ENCODE measurements at places on chromosomes 16 and 17. TPM values are rescaled to one million over a fixed set of nuclear protein-coding genes. Genes with fewer than 3 reads are reported as not detected.

- DNase-seq: no peak
These were observed 15.6 kb upstream of the TEX2 start for GRCh38 chr17:64278614-64279013.

DNA sequence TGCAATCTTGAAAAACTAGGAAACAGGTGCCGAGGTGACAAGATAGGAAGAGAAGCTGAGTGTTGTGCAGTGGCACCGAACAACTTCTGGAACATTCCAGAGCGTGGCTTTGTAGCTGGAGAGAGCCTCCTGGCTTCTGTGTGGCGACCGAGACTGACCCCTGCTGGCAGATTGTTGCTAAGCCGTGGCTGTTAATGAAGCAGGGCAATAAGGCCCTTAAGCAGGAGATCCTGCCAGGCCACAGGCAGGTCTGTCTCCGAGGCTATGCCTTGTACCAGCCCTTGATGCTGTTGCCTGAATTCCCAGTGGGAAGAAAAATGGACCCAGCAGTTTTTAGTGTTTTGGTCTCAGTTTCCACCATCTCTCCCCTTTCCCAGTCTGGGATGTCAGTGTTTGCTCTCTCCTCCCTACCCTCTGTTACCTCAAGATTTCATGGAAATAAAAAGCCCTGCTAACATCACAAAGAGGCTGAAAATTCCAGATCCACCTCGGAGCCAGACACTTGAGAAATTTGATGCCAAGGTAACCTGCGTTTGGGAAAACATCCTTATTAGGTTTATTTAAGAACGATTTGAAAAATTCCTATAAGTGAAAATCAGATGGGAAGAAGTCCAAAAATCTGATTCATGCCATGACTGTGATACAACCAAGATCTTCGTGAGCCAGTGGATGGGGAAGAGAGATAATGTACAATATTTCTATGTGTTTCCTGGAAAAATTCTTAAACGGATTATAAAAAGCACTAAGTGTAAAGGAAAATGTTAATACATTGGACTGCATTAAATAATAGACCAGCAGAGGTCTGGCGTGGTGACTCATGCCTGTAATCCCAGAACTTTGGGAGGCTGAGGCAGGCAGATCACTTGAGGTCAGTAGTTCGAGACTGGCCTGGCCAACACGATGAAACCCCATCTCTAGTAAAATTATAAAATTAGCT, 265.1 kb downstream of the PRKCA start:
- no peak for DNase-seq

GRCh38 chr17:9386401-9386800, 189.2 kb downstream of the STX8 start:
- no peak for DNase-seq

DNA sequence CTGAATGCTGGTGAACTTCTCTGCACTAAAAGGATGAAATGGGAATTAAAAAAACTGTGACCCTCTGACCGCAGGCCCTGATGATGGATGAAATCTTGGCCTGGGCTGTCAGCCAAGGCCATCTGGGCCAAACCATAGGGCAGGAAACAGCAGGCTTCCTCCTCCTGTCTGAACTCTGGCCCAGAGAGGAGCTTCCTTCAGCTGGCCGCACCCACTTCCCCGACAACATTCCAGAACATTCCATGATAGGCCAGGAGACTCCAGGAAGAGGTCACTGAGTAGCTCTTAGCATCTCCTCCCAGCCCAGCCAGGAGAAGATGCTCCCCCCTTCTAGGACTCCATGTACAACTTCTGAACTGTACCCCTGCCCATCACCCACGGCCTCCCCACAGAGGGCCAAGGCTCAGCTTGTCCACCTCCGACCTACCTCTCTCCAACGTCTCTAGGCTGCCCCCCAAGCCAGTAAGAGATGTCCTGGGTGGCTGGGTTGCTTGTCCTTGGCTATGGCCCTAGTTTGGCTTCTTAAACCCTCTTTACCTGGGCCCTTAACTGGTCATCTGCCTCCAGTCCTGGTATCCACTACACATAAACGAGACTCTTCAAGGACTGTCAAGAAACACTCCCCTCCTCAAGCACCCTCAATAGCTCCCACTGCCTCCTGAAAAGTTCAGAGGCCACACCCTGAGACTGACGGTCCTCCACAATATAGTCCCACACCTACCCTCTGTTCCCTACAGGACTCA, 1.7 kb downstream of the RPH3AL start:
- DNase-seq: no peak

- DNase-seq: no peak
These were observed 51.5 kb downstream of the LDHD start for GRCh38 chr16:75065149-75065505.

GRCh38 chr17:60527701-60528100, 1.7 kb upstream of the APPBP2 start:
- no peak for DNase-seq

DNA sequence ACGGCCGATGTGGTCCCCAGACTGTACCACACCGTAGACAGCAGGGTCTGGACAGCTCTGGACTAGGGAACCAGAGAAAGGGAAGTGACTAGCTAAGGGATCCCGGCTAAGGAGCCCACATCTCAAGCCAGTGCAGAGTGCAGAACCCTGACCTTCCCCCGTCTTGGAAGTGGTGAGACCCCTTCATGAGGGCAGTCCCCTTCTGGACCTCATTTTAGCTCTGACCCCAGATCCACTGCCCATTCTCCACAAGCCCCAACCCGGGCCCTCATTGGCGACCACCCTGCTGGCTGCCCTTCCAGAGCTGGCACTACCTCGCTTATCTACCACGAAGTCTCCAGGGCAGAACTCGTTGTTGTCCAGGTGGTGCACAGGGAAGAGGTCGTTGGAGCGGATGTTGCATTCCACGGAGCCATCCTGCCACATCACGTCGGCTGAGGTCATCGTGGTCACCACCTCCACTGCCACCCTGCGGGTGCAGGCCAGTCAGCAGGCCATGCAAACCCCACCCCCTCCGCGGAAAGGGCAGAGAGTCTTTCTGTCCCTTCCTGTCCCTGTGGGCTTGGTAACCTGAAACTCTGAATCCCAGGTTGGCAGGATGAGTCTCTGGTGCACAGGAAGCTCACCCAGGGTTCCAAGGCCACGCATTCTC, 14.2 kb downstream of the SPHK1 start:
- DNase-seq: no peak

DNA sequence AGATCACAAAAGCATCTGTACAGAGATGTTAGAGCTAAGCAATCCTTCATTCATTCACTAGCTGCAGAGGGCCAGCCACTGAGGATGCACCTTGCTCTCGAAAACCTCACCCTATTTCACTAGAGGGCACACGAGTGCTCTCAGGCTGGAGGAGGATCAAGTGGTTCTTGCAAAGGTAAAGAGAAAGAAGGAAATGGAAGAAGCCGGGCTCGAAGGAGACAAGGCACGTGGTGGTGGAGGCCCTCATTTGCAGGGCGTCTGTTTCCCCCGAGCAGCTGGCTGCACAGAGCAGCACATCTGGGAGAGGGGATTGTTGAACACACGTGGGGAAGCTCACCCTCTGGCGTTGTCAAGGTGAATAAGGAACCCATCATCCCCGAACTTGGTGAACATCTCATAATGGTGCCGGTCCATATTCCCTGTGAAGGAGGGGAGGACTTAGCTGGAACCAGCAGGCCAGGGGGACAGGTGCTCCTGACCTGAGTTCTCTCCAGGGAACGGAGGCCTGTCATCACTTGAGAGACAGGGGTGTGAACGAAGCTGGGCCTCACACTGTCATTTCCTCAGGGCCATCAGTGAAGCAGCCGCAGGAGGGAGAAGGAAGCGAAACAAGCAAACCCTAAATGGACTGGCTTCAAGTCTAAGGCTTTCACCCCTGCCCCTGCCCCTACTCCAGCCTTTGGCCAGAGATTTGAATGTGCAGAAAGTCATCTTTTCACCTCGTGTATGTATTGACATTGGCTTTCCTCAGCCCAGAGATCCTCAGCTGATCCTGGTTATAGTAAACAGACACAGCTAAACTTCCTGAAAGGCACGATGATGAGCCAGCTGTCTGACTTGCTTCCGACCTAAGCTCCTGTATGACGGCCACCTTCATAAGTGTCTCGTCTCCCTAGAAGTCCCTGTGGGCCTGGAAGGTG, 27.6 kb downstream of the PRKAR1A start:
- no peak for DNase-seq

DNA sequence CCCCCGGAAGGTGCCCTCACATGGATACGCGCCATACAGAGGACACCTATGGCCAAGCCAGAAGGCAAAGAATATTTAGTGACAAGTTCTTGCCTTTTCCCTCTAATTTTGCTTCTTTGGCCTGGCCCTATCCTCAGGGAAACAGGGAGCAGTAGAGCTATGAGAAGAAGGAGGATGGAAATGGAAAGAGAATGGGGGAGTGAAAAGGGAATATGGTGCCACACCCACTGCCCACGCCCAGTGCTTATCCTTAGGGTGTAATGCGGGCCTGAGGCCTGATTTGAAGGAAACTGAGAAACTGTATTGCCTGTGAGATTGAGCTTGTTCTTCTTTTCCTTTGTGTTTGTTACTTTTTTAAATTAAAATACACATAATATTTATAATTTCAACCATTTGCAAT, 255.1 kb downstream of the HS3ST3A1 start:
- no peak for DNase-seq

GRCh38 chr16:78184238-78185183, 85.1 kb downstream of the WWOX start:
- no peak for DNase-seq

- DNase-seq: no peak
These were observed 22.5 kb upstream of the SPNS3 start for GRCh38 chr17:4411201-4411600.

DNA sequence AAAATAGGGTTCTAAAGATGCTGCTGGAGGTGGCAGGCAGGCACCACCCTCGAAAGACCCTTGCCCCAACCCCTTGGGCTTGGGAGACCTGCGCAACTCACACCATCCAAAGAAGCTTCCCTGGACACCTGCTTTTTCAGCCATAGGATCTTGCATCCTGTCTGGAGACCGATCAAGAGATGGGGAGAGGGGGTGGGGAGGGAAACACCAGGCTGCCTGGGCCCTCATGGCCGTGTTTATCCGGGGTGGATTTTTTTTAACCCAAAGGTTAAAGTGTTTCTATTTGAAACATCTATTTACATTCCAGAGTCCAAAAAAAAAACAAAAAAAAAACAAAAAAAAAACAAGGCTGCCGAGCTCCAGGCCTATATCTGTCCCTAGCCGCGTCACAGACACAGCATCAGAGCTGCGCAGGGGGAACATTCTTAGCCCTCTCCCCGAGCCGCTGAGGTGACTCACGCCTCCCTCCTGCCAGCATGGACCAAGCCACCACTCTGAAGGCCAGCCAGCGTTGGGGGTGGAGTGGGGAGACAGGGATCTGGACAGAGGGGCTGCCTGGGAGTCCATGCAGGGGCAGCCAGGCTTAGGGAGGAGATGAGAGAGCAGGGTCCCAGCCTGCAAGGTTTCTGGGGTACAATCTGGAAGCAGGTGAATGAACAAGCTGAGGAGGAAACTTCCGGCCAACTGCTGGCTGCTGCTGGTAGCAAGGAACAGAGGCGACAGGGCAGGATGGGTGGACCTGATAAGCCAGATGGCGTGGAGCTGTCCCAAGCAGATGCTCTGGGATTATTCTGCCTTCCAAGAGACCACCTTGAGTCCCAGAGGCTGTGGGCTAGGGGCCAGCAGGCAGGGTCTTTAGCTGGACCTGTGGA, 14.8 kb downstream of the HDAC5 start:
- DNase-seq: peak; percentile 85

DNA sequence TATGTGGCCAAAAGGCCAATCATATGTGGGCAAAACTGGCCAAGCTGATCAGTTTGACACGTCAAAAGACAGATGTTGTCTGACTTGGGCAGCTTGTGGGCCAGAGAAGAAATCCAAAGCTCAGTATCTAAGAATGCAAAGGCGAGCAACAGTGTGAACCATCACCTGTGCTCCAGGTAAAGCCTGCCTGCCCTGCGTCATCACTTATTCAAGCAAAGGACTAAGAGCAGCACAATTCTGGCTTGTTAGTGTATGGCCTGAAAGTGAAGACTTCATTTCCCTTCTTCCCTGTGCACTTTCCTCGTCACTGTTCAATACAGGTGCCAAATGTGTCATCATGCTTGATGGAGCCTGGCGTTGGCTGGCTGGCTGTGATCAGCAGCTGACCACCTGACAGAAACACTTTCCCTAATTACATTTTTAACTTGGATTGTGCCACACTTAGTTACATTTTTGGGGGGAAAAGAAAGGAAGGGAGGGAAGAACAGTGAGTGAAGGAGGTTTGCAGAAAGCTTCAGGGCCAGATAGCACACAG, 4.7 kb downstream of the FAM20A start:
- no peak for DNase-seq

GRCh38 chr17:48237456-48237855, 129.9 kb downstream of the SNX11 start:
- DNase-seq: no peak

- DNase-seq: no peak
These were observed 15.2 kb downstream of the LGALS9 start for GRCh38 chr17:27646232-27646631.

DNA sequence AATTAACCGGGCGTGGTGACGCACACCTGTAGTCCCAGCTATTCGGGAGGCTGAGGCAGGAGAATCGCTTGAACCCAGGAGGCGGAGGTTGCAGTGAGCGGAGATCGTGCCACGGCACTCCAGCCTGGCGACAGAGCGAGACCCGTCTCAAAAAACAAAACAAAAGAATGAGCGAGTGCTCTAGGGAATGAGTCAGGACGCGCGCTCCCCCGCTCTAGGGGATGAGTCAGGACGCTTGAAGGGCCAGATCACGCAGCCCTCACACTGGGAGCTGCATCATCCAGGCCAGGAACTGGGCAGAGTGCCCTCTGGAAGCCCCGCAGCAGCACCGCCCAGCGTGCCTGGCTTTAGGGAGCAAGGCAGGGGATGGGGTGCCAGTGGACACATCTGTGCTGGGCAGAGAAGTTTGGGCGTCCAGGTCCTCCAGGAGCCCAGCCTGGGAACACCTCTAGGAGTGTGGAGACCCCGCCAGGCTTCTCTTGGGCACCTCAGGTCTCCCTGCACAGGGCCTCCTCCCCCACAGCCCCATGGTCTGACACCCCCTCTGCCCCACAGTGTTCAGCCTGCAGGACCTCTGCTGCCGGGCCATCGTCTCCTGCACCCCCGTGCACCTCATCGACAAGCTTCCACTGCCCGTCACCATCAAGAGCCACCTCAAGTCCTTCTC, 3.9 kb upstream of the WFIKKN1 start:
- DNase-seq: peak; percentile 84

- DNase-seq: no peak
These were observed 12.1 kb downstream of the THRA start for GRCh38 chr17:40074871-40075200.

Gene CEP295NL
- 2.4 TPM for total RNA-seq

Gene RGS9
- 3.9 TPM for total RNA-seq

Gene PLXDC1
- total RNA-seq: 5.3 TPM

Gene DNASE1L2
- total RNA-seq: 72.6 TPM

Gene BEAN1
- total RNA-seq: 1.7 TPM

Gene SPN
- 2.2 TPM for total RNA-seq

Gene NAGS
- 1.2 TPM for total RNA-seq

Gene SLC7A6OS
- 9.6 TPM for total RNA-seq

Gene MVP
- total RNA-seq: 54.9 TPM

Gene SAMD14
- total RNA-seq: not detected

Gene SARM1
- total RNA-seq: 6.2 TPM

Measured in suprapubic skin (tissue), 4 donors.